Activated naive CD4-positive, alpha-beta T cell treated with anti-CD3 and anti-CD28 coated beads for 36 hours (primary cell): ENCODE measurements at places on chromosomes 5 and 9.
A peak's percentile ranks its signal among the peaks of the same experiment; 100 is the strongest.

GRCh38 chr9:87148331-87149104, 201.2 kb upstream of the GAS1 start:
- DNase-seq: no peak

GRCh38 chr5:5795074-5795771, 372.7 kb downstream of the ICE1 start:
- no peak for DNase-seq

DNA sequence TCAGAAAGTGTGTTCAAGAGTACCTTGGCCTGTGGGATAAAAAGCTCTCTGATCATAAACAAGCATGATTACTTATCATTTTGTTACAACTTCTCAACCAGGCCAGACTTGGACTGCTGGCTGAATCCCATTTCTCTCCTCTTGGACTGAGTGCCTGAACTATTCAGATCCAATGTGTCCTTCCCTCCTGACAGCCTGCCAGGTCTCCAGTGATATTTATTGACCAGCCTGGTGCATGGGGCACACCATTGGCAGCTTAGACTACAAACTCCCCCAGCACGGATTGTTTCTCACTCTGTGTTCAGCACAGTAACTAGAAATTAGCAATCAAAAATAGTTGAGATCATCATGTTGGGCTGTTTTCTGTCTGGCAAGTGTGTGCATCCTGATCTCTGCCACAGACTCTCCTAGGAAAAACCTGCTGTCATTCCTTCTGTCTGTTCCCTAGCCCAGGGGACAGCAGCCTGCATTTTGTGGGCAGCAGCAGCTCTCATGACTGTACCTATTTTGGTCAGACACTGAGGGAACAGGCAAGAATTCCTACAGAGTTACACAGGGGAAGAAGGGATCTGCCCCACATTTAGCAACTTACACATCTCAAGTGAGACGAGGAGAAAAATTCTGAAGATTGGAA, 348.1 kb downstream of the ADAMTS6 start:
- no peak for DNase-seq

- DNase-seq: peak; percentile 92
Observed at GRCh38 chr9:135926402-135927194, 19.3 kb upstream of the CAMSAP1 start.

DNA sequence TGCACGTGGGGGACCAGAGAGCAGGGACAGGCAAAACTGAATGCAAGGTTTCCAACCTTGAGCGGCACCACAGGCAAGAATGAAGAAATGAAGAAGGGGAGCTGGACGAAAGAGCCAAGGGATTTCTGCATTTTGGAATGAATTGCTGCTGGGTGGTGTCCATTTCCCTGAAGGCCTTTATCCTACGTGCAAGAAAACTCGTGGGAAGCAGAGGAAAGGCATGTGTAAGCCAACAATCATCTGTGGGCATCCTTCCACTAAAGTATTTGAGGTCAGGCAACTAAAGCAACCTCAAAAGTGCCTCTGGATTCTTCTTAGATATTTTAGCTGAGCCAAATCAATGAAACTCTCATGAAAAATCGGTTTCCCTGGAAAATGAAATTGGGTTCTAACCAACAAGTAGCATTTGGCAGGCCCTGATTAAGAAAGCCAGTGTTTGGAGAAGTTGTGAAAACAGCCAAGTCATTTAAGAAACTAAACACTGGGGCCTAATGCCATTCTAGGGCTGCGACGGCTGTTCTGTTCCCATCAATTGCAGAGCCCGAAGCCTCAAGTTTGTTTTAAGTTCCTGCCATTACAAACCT, 4.7 kb upstream of the TGFBI start:
- DNase-seq: no peak

GRCh38 chr5:67156976-67157583, 39.5 kb downstream of the CD180 start:
- DNase-seq: peak; percentile 70

- no peak for DNase-seq
Observed at GRCh38 chr5:10580531-10581423, 16.9 kb downstream of the ANKRD33B start.

DNA sequence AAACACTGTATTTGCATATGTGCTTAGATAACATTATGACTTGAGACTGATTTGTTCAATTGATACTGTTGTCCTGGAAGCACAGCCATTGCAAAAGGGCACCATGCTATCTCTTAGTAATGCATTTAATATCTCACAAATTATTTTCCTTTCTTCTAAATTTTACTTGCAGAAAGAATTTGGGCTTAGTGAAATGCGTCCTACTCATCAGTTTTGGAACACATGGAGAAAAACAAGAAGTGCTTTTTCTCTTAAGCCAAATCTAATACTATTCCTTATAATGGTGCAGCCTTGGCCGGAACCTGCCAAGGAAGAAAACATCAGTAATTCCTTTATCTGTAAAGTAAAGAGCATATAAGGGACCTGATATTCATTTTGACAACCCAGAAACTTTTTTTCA, 172.2 kb upstream of the ZNF608 start:
- no peak for DNase-seq
